Mucosa of descending colon (tissue), 3 donors: ENCODE measurements at places on chromosomes 7 and 10.

- DNase-seq, result no peak
These were observed 821.9 kb upstream of the AUTS2 start for GRCh38 chr7:68776326-68776725.

DNA sequence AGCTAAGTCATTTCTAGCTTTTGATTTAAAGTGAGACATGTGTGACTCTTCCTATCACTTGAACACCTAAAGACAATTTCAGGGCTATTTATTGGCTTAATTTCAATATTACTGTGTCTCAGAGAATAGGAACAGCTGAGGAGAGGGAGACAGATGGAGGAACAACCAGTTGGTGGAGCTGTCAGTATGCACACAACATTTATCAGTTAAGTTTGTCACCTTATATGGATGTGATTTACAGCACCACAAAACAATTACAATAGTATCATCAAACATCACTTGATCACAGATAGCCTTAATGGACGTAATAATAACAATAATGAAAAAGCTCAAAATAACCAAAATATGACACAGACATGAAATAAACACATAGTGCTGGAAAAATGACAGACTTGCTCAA is 129.6 kb downstream of the NPSR1 start:
- DNase-seq, result no peak

DNA sequence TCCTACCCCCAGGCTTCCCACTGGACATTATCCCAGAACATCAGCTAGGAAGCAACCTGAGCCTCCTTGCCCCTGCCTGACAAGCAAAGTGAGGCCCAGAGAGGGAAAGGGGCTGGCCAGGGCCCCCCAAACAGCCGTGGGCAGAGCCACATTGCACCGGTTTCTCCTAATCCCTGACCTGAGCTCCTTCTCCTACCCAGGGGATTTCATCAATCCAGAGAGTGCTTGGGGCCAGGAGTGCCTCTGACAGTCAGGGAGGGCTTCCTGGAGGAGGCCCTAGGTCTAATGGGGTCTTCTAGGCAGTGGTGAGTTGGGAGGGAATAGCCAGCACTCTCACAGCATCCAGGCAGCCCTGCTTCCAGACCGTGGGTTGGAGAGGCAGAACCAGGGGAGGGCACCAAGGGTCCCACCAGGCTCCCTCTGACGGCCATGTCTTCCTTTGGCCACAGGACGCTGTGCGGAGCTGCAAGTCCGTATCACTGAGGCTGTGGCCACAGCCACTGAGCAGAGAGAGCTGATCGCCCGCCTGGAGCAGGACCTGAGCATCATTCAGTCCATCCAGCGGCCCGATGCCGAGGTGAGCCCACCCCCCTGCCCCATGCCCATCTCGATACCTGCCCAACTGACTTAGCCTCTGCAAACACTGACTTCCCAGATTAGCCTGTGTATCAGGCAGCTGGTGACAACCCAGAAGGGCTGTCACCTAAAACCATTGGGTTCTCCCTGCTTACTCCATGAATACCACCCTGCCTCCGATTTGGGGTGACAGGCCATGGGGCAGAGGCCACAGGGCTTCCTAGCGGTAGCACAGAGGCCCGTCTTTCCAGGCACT is 13.5 kb upstream of the SH2B2 start:
- no peak for DNase-seq

GRCh38 chr7:128347647-128348097 is 4.0 kb upstream of the RBM28 start:
- DNase-seq, result no peak

DNA sequence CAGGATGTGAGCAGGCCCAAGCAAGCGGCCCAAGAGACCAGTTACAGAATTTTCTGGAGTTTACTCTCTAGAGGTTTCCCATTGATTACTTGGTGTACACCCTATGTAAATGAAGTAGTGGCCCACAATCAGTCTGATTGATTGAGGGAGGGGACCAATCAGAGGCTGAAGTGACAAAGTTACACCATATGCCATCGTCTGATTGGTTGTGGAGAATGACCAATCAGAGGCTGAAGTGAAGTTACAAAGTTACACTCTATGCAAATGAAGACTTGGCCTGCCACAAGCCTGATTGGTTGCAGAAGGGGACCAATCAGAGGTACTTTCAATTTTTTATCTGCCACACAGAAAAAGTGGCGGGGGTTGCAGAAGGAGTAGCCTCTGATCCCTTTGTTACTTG is 83.7 kb downstream of the KIF20B start:
- no peak for DNase-seq

DNA sequence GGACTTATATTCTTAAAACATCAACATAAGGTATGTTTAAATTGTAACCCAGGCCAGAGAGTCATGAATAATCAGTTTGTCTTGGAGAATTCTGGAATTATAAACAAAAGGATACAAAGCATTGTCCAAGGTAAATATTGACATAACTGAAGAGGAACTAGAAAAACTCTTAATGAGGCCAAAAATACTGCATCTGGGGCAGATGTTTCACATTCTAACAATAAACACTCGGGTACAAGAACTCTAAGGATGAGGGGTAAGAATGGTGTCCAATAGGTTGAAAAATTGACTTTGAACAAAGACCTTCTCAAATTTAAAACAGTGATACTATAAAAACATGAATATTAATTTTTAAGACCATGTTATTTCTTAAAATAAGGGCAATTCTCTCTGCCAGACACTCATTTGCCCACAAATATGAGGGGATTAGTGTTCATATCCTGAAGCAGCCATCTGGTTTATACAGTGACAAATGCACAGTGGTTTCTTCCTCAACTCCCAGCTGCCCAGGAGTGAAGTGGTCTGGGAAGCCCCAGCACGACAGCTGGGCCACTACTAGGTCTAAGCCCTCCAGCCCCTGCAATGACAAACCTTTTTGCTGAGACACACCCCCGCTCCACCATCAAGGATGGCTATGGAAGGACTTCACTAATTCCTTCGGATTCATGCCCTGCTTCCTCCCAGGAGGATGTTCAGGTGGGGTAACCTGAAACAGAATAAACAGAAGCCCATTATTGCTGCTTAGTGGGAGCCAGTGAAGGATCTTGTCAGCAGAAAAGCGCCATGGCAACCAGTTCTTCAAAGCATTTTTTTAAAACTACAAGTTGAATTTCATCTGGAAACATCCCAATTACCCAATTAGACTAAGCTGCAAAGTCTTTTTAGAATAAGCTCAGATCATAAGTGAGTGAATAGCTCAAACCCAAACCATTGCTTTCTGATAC is 107.5 kb upstream of the ARID5B start:
- no peak for DNase-seq

DNA sequence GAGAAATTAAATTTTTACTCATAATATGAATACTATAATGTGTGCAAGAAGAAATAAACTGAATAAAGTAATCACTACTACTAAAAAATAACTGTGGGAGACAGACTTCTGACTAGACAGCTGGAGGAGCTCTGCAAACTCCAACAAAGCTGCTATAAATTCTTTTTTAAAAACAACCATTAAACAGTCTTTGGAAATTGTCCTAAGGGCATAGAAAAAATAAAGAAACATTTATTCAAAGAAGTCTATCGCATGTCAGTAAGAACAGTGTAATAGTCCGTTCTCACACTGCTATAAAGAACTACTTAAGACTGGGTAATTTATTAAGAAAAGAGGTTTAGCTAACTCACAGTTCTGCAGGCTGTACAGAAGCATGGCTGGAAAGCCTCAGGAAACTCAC is 56.0 kb downstream of the ZPBP start:
- no peak for DNase-seq

- peak; percentile 87 for DNase-seq
These were observed 83.2 kb upstream of the KIF5B start for GRCh38 chr10:32139223-32140073.

DNA sequence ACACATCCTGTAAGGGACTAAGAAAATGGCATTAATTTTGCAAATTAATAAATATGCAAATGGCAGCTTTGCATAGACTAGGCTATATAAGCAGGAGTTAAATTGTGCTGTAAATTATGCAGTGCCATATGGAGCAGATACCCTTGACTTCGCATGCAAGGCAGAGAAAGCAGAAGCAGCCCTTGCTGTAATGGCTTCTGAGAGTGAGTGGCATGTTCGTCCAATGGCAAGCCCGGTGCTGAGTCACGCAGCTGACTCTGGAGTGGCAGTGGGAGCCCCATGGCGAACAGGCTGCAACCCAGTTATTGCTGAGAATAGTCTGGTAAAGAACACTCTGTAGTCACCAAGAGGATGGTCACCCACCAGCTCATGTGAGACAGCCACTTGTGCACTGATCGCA is 1186.5 kb downstream of the TYW1 start:
- DNase-seq, result no peak

DNA sequence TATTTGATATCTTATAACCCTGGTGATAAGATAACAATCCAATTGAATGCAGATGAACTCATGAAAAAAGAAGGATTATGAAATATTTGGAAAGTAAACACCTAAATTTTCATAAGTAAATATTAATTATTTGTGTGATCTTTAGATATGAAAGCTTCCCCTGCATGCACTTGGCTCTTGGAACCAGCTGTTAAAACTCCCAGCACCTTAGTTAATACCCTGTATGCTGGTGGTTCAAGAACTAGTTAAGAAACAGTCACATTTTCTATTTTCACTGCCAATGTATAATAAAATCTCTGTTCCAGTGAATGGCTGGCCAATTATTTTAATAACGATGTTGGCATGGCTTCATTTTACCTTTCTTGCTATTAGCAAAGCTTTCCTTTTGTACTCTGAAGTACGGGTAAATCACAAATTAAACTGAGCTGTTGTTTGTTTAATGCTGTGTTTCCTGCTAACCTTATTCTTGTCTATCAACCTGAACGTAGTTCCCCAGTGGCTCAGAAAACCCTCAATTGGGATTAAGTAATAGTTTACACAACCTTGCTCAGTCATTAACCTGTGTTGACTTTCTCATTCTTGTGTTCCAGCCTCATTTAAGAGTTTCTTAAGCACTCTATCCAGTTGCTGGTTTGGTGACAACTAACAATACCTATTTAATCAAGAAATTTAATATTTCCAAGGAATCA is 38.9 kb downstream of the MET start:
- no peak for DNase-seq

DNA sequence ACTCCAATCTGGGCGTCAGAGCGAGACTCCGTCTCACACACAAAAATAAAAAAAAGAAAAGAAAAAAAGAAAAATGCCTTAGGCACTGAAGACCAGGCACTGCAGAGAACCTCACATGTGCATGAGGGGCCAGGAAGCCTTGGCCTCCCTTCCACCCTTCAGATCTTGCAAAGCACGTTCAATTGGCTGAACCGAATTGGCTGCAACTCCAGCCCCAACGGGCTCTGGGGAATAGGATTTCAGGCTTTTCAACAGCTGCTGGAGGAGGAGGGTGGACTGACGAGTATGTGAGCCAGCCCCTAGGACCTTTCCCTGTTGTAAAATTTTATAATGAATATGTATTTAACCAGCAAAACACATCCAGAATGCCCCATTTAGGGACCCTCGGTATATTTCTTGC is 16.7 kb downstream of the TMEM120A start:
- no peak for DNase-seq

GRCh38 chr7:87424075-87424474 is 51.4 kb downstream of the ABCB4 start:
- DNase-seq, result no peak

DNA sequence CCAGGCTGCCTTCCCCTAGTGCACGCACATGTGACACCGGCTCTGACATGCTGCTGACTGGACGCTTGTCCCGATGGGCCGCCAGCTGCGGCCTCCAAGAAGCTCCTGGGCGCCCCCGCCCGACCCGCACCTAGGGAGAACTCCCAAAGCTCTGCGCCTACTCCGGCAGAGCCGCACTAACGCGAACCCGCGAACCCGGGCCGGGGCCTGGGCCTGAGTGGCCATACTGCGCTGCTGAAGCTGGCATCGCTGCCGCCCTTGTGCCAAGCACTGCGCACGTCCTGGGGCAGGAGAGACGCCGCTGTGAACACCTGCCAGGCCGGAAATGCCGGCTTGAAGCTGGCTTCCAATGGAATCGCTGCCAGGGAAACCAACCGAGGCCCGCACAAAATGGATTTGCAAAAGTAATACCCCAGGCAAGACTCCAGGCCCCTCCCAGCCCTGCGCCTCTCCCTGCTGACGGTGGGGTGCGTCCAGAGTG is 85.1 kb downstream of the WASHC2A start:
- DNase-seq, result no peak

DNA sequence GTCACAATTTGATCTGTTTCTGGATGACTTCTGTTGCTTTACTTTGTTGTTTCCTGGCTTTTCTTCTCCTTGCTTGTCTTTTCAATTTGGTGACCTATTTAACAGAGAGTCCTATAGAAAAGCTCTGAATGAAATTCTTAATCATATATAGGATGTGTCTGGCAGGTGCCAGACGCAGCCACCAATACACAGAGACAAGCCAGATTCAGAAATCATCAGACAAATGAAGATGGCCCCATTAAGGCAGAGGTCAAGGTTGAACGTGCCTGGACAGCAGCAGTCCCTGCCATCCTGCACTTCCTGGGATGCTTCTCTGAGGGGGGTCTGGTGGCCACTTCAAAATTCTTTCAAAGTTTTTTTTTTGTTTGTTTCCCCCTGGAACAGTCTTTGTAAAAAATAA is 846.7 kb upstream of the COBL start:
- no peak for DNase-seq

DNA sequence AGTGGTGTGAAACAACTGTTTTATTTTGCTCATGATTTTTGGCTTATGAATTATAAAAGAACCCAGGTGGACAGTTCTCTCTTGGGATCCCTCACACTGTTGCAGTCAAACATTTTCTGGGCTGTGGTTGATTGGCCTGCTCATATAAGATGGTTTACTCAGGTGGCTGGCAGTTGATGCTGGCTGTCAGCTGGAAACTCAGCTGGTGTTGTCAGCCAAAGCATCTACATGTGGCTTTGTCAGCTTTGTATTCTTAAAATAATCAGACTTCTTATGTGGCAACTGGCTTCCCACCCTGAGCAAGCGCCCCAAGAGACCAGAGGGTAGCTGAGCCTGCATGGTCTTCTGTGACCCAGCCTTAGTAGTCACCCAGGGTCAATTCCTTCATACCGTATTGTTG is 534.7 kb downstream of the NRG3 start:
- no peak for DNase-seq

DNA sequence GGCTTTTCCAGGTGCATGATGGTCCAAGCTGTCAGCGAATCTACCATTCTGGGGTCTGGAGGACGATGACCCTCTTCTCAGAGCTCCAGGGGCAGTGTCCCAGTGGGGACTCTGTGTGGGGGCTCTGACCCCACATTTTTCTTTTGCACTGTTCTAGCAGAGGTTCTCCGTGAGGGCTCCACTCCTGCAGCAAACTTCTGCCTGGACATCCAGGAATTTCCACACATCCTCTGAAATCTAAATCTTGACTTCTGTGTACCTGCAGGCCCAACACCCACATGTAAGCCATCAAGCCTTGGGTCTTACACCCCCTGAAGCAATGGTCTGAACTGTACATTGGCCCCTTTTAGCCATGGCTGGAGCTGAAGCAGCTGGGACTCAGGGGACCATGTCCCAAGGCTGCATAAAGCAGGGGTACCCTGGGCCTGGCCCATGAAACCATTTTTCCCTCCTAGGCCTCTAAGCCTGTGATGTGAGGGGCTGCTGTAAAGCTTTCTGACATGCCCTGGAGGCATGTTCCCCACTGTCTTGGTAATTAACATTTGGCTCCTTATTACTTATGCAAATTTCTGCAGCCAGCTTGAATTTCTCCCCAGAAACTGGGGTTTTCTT is 86.9 kb downstream of the ZNF783 start:
- no peak for DNase-seq
